Vagina (tissue), 2 donors: ENCODE measurements at places on chromosomes 2 and 18.
A peak's percentile ranks its signal among the peaks of the same experiment; 100 is the strongest.

GRCh38 chr2:104865096-104865470, 11.2 kb downstream of the POU3F3 start:
- DNase-seq, result no peak

DNA sequence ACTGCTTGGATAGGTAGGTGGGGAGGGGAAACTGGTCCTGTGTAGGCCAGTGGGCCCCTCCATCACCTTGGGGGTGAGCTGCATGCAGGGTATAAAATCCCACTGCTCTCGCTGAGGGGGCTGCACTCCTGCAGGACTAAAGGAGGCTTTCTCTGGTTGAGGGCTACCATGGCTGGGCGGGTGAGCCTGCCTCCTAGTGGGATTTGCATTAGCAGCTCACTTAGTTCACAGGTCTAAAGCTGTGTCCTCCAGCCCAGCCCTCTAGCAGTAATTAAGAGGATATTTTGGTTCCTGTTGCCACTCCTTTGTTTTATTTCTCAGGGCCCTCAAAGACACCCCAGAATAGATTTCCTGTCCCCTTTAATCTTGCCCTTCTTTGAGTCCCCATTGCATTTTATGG, 24.6 kb downstream of the TMEM127 start:
- DNase-seq, result no peak

DNA sequence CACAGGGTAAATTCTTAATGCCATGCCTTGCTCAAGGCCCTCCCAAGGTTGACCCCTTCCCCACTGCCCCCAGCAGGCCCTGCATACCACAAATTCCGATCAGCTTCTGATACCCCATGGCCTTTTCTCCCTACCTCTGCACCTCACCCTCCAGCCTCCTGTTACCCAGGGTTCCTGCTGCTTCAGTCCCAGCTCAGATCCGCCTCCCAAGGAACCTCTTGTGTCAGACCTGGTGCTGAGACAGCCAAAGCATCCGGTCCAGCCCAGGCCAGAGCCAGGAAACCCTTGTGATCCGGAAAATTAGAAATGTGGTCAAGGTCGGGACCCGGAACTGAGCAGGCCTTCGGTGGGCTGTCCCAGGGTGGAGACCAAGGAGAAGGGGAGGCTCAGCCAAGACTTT, 231.3 kb downstream of the BCL2 start:
- DNase-seq, result peak; percentile 87

DNA sequence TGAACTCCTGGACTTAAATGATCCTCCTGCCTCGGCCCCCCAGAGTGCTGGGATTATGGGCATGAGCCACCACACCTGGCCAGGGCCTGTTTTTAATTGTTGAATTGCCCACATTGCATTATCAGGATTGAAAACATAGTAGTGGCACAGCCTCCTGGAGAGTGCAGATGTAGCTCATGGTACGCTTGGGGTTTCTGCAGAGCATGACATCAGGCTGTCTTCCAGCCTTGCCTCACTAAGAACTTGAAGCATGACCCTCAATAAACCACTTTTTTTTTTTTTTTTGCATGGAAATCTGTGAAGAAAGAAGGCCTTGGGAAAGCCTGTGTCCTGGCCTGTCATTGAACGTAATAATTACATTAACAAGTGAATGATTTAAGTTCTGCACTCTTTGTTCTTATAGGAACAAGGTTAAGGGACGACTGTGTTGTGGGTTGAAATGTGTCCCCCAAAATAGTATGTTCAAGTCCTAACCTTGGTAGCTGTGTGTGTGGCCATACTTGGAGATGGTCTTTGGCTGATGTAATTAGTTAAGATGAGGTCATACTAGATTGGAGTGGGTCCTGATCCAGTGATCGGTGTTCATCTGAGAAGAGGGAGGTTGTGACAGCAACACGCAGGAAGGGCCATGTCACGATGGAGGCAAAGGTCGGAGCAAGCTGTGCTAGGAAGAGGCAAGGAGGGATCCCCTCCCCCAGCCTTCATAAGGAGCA, 90.2 kb downstream of the AGAP1 start:
- no peak for DNase-seq

DNA sequence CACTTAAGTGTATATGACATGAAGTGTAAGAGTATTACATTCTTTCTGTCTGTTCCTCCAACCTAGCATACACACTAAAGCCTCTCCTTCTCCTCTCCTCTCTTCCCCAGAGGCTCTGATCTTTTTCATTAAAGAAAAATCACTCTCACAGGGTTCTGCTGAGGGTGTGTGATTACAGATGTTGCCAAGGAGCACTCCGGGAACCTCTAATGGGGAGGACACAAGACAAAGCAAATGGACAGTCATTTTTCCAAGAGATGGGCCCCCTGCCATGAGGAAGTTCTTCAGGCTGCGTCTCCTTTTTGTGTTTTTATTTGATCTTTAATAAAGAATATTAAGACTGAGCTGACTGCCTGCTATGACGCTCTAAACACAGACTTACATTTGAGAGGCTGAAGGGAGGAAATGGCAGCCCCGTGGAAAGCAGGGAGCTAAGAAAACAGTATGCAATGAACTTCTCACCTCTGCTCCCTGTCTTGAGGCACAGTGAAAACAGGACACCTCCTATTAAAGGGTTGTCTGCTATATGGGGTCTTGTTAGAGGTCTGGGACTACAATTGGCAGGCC, 578.1 kb downstream of the PIK3C3 start:
- no peak for DNase-seq

GRCh38 chr2:107027205-107027604, 141.2 kb upstream of the ST6GAL2 start:
- DNase-seq, result no peak

DNA sequence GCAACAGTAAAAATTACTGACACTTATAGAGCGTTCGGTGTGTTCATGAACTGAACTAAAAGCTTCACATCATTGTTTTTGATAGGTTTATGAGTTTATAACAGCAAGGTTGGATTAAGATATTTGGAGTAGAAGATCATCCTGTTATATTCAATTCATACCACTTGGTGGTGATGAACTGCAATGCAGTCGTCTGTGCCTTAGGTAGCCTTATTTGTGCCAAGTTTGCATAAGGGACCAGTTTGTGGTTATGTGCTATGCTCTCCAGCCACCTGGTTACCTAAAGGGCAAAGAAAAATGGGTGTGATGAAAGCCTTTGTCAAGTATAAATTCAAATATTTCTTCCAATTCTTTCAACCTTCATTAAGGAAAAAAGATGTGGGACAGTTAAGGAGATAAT, 150.9 kb upstream of the KCNH7 start:
- no peak for DNase-seq

DNA sequence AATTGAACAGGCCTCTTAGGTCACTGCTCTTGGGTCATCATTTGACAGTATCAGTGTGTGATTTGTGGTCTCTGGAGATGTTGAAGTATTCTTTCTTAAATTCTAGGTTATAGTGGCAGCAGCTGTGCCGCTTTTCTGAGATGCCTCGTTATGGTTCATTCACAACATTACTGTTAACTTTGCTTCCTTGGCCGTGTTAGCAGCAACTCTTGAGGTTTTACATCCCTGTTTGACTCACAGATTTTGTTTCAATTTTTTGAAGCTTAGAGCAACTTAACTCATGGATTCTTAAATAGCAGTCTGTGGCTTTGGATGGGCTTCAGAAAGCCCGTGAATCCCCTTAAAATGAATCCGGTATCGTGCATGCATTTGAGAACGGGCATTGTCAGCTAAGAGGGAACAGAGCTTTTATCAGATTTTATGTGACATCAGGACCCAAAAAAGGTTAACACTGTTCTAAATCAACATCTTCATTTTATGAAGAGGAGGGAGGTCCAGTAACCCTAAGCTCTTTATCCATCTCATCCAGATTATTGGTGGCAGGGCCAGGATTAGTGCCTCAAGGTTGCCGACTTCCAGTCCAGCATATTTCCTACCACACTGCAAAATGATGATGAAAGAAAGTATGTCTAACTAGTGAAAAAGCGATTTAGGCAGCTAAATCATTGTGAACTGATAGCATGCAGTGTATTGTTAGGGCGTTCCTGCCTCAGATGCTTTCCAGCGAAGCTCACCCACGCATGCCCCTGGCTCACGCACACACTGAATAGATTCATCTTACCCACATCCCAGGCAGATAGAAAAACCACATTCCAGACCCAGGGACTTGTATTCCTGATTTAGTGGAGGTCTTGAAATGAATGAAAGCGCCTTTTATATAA, 5.1 kb downstream of the TRIB2 start:
- DNase-seq, result no peak

DNA sequence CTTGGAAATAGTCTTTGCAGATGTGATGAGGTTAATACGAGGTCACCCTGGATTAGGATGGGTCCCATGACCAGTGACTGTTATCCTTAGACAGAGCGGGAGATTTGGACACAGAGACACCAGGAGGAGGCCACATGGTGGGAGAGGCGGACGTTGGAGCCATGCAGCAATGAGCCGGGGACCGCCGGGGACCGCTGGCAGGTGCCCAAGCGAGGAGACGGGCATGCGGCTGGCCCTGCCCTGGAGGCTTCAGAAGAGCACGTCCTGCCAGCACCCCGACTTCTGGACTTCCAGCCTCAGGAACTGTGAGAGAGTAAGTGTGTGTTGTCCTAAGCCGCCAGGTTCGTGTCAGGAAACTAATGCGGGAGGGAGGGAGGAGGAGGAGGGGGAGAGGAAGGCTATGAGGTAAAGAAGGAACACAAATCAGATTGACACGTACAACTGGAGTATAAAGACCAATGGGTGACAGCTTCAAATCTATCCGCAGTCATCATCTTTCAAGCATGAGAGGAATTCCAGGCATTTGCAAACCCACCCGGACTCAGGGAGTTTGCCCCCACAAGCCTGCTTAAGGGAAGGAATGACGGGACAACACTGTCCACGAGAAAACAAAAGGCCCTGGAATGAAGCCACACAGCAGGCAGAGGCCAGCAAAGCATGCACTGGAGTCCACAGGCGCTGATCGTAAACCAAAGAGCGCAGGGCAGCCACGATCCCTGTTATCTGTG, 11.6 kb upstream of the BOK start:
- DNase-seq, result no peak

- no peak for DNase-seq
Observed at GRCh38 chr2:11995456-11995855, 249.0 kb downstream of the LPIN1 start.

GRCh38 chr2:101854877-101855276, 136.9 kb upstream of the IL1R2 start:
- DNase-seq, result no peak

DNA sequence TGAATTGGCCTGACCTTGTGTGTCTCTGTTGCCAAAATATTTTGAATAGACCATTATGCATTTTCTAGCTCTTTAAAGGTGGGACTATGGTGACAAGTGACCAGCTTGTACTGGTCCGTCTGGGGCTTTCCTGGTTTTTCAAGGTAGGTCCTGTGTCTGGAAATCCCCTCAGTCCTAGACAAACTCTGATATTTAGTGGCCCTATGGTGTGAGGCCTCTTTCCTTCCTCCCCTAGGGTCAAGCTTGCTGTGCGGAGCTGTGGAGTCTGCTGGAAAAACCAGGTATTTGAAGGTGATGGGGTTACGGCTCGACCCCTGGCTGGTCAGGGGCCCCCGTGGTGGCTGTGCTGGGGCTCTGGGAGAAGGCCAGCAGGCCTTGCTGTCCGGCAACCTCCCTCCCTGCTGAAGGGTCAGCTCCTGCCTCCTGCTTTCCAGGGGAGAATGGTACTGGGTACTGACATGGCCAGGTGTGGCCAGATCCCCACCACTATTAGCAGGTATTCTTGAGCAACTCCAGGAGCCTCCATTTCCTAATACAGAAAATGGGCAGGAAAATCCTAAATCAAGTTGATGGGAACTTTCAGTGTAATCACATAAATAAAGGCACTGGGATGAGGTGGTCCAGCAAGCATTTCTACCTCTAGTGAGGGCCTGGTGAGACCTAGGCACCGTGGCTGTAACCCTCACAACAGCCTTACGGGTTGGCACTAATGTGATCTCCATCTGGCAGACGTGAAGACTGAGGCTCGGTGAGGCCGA, 86.2 kb upstream of the HS6ST1 start:
- DNase-seq, result peak; percentile 37

- DNase-seq, result no peak
Observed at GRCh38 chr2:240960309-240960970, 38.0 kb upstream of the SNED1 start.

DNA sequence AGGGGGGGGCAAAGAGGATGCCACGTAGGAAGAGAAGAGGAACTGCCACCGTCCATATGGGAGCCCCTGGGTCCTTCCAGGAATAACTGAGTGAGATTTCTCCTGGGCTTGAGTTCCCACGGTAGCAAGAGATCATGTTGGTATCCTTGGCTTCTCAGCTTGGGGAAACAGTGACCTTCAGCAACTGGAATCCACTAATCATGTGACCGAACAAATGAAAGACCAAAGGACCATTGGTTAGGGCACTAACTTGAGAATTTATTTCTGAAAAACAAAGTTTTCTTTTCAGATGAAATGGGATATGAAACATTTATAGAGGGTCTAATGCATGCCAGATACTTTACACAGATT, 259.4 kb upstream of the ID2 start:
- DNase-seq, result no peak

- no peak for DNase-seq
Observed at GRCh38 chr18:43893001-43893637, 615.8 kb upstream of the SYT4 start.

- DNase-seq, result no peak
Observed at GRCh38 chr2:69683170-69683971, 39.8 kb upstream of the AAK1 start.

DNA sequence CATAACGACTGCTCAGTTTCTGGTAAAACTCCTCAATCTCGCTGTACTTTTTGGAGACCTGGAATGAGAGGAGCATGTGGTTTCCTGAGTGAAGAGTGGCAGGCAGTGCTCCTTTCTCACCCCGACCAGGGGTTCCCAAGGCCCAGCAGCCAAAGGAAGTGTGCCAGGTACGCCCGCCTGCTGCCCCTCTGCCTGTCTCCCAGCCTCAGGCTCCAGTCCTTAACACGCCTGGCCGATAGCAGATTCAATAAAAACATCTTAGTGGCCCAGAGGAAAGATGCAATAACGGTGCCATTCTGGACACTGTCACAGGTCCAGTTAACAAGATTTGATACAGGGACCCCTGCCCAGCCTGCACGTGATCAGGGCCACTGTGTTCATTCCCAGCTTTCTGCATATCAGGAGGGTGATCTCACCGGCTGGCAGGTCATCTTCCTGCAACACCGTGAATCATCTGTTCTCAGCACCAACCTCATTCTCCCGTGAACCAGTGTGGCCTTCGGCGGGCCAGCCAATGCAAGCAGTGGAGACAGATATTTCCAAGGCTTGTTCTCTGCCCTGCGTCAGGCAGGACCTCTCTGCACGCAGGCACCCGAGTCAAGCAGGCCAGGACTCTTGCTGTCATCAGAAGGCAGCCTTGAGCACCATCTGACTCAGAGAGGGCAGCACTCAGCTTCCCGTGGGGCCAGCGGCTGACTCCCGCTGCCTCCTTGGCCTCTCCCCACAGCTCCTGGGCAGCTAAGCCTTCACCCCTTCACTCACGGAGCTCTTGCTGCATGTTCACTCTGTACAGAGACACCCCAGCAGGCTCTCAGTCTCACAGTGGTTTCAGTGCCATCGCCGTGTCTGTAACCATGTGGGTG, 9.5 kb downstream of the HS1BP3 start:
- no peak for DNase-seq
